ENCODE measurements at places on chromosomes 11 and 22.

- no peak for DNase-seq
These were observed 24.1 kb downstream of the RRAS2 start for GRCh38 chr11:14334893-14335292.

GRCh38 chr22:43342347-43343261 is 568 bp downstream of the SCUBE1 start:
- no peak for DNase-seq

DNA sequence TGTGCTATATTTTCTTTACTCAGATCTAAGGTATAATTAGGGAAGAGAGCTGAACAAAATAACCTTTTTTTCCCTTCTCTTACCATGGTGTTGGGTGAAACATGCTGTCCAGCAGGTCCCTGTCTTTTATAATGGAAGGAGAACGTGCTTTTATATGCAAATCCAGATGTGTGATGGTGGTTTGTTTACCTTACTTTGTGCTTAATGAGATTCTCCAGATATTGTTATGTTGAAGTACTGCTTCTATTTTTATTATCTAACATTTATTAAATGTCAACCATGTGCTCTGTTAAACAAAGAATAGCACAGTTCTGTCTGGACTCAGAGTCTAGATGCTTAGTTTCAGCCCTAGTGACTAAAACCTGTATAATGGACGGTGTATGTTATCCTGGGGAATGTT is 10.1 kb upstream of the GRIK4 start:
- no peak for DNase-seq

GRCh38 chr11:131910523-131911387 is 540.3 kb downstream of the NTM start:
- DNase-seq, result no peak

GRCh38 chr11:72637926-72638325 is 36.3 kb downstream of the PDE2A start:
- DNase-seq, result no peak

GRCh38 chr22:29152045-29152953 is 53.4 kb upstream of the EMID1 start:
- DNase-seq, result no peak

GRCh38 chr22:22463855-22464540 is 44.5 kb downstream of the ZNF280B start:
- no peak for DNase-seq

- no peak for DNase-seq
These were observed 3.4 kb downstream of the TENM4 start for GRCh38 chr11:79437278-79437980.

GRCh38 chr11:118883368-118884071 is at the start of gene CXCR5:
Gene CXCR5 (plus strand): TSS chr11:118883892. CDS start chr11:118883942, 50 bp downstream.
- no peak for DNase-seq

- DNase-seq, result no peak
These were observed 30.5 kb downstream of the CD82 start for GRCh38 chr11:44595964-44596381.

GRCh38 chr11:128551058-128551457 is 36.3 kb downstream of the ETS1 start:
- DNase-seq, result no peak

DNA sequence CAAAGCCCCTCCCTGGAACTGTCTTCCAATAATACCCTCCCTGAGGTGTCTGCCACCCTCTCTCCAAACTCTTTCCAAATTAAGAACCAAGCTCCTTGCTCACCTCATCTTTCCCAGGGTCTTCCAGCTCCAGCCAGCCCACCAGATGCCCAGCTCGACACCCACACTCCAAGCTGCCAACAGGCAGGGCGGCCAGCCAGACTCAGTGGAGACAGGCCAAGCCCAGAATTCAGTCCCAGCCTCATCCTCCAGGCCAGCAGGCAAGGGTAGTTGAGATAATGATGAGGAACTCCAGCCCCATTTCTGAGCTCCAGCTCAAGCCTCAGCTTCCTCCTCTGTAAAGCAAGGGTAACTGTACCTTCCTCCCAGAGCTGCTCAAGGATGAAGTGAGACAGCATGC is 132.9 kb downstream of the CHST1 start:
- DNase-seq, result no peak

DNA sequence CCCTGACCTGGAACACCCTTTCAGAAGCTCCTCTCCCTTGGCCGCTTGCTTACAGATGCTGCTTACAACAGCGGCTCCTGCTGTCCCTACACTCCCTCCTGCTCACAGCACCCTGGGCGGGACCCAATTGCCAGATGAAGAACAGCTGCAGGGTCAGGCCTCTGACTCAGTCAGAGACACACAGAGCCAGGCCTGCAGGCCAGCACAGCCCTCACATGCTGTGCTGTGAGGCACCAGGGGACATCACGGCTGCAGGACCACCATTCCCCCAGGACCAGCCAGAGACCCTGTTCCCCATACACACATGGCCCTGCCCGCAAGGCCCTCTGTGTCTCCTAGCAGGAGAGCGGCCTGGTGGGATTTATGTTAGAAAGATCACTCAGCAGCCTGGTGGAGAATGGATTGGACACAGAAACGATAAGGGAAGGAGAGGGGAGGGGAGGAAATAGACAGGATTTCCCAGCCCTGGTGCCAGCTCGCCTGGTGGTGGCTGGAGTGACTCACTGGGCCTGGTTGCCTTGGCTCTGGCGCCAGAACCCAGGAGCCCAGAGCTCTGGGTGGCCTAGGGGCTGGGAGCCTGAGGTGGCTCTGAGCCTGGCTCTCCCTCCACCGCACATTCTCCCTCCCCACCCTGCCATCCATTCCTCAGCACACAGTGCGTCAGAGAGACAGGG is 6.7 kb downstream of the CAPN5 start:
- no peak for DNase-seq

- no peak for DNase-seq
These were observed 19.6 kb downstream of the P2RY2 start for GRCh38 chr11:73237471-73238290.

- DNase-seq, result no peak
These were observed 24.2 kb upstream of the YPEL1 start for GRCh38 chr22:21759646-21760376.

- no peak for DNase-seq
These were observed 57.5 kb upstream of the LYVE1 start for GRCh38 chr11:10625982-10626311.

DNA sequence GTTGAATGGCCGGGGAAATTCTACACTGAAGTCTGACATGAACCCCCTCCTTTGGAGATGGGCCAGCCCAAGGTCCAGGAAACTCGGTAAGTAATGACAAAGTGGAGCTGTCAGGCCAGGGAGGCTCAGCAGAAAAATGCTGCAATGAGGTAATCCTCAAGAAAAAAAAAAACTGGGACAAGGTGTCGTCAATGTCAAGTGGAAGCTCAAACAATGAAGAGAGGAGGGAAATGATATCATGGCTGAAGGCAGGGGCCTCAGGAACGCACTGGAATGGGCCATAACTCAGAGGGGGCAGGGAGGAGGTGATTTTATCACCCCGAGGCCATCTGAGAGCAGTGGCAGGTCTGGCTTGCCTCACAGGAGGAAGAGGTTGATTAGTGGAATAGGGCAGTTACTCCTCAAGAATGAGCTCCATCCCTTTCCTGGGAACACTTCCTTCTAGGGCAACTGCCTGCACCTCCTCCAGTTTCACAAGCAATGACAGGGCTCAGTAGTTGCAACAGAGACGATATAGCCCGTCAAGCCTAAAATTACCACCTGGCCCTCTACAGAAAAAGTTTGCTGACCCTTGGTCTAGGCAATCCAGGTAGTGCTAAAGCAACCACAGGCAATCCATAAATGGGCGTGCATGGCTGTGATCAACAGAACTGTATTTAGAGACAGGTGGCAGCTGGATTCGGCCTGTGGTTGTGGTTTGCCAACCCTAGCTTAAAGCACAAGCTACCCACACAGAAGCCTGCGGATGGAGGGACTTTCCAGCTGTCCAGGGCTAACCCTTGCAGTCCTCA is 65.2 kb downstream of the FBXO7 start:
- DNase-seq, result no peak
